ENCODE measurements at places on chromosomes 16 and 17. TPM values are rescaled to one million over a fixed set of nuclear protein-coding genes. Genes with fewer than 3 reads are reported as not detected.

Gene CLEC18A
- polyA plus RNA-seq = 0.04 TPM

Gene PLA2G10
- not detected for polyA plus RNA-seq

Gene MGAT5B
- 2.8 TPM for polyA plus RNA-seq

Gene NACA2
- polyA plus RNA-seq = not detected

Gene PTGES3L
- polyA plus RNA-seq = 1.7 TPM

Gene RHOT1
- polyA plus RNA-seq = 27.6 TPM

Gene PIK3R6
- polyA plus RNA-seq = not detected

Gene BAHCC1
- 7.8 TPM for polyA plus RNA-seq

Gene CFAP97D1
- 0.03 TPM for polyA plus RNA-seq

Gene GDPD3
- 19.5 TPM for polyA plus RNA-seq

DNA sequence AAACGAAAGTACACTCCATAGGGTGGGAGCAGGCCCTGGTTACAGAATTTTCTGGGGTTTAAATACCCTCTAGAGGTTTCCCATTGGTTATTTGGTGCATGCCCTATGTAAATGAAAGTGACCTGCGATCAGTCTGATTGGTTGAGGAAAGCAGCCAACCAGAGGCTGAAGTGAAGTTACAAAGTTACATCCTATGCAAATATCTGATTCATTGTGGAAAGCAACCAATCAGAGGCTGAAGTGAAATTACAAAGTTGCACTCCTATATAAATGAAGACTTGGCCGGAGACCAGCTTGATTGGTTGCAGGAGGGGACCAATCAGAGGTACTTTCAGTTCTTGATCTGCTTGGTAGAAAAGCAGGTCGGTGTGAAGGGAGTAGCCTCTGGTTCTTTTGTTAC lies 24.4 kb downstream of the NAA60 start:
- DNase-seq = peak; percentile 69

- DNase-seq = no peak
These were observed 24.6 kb downstream of the COPRS start for GRCh38 chr17:31834448-31834847.

GRCh38 chr17:16928406-16929034 lies 43.4 kb downstream of the TNFRSF13B start:
- no peak for DNase-seq

GRCh38 chr16:35754391-35755369 lies 2295.3 kb downstream of the TP53TG3F start:
- no peak for DNase-seq

DNA sequence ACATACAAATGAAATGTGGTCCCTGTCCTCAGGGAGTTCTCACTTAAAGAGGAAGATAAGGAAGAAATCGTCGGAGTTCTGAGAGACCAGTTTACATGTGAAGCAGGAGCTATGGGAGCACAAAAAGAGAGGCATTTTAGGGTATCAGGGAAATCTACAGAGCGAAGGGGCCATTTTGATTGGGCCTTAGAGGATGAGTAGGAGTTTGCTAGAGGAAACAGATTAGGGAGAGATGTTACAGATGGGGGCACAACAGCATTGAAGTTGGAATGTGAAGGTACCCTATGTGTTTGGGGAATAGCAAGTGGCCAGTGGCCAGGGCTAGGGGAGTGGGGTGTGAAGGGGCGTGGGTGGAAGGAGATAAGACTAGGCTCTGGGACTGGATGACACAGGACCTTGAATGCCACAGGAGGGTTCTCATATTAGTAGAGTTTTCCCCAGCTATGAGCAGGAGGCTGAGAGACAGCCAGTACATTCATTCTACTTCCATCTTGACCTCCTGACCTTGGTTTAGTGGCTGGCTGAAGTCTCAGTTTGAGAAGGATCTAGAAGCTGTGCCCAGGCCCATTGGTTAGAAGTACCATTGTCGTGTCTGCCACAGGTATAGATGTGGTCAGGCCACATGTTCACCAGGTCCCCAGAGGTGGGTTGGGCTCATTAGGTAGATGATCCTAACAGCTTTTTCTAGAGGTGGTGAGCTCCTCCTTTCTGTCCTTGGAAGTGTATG lies 34.8 kb downstream of the CPNE2 start:
- DNase-seq = no peak

DNA sequence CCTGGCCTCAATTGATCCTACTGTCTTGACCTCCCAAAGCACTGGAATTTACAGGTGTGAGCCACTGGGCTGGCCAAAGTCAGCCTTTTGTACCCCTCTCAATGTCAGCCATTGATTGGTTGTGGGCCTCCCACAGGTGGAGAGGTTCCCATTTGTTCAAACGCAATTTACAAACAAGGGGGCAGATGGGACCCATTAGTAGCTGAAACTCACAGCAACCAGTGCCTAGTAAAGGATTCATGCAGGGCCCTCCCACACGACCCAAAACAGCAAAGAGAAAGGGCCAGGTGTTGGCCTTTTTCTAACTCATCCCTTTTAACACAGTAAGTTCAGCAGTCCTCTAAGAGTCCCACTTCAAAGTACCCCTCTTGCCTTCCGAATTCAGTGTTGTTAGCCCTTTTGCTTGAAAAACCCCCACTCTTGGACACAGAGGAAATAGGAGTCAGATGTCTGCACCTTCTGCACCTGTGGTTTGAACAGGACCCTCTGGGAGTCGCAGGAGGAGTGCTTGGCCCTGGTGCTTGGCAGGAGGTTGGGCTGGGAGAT lies 89.2 kb downstream of the PITPNC1 start:
- no peak for DNase-seq

DNA sequence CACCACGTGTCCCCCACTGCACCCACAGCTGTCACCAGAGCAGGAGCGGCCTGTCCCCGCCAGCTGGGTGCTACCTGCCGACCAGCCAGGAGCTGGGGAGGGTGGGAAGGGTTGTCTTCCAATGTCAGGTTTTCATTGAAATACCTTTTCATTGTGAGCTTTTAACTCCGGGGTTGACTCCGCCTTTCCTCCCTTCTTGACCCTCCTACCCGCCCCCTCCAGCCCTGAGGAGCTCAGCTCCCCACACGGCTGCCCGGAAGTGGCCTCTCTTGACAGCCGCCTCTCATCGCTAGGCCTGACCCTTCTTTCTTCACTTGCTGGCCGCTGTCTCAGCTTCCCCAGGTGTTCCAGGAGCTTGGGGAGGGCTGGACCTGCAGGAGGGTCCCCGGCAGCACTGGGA lies 21.2 kb upstream of the GNG13 start:
- no peak for DNase-seq

- no peak for DNase-seq
These were observed 1.4 kb upstream of the WWOX start for GRCh38 chr16:78098087-78098486.

GRCh38 chr16:17160285-17160853 lies 310.4 kb downstream of the XYLT1 start:
- DNase-seq = peak; percentile 45

- no peak for DNase-seq
These were observed 9.4 kb downstream of the HBQ1 start for GRCh38 chr16:189604-190186.

DNA sequence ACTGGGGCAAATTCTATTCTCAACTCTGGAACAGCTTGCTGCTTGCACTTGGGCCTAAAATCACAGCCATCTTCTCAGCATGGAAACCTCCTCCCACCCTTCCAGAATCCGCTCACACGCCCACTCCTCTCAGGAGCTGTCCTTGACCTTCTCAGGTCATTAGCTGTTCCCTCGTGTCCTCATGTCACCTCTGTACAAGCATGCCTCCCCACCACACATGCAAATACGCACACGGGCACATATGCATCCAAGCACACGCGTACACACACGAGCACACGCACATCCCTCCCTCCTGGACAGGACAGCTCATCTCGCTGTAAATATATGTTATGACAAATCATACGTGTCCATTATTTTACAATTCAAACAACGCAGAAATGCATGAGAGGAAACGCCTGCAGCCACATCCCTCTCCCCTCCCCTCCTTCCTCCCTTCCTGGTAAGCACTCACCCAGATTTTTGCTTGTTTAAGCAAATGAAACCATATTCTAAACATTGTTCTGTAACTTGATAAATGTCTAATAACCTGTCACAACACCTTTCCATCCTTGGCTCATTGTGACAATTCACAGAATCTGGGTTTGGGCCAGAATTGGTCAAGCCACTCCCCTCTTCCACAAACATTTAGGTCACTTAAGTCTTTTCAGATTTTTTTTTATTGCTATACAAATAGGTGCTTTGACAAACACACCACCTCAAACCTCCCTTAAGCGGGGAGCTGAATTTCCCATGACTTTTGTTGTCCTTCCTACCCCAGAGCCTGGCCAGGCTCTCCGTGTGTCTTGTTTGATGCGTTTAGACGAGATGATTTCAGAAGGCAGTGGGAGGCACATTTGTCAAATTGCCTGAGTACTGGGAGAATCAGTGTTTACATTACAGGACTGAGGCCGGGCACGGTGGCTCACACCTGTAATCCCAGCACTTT lies 41.7 kb downstream of the DNAH17 start:
- DNase-seq = no peak

GRCh38 chr16:23502466-23502865 lies 7.8 kb downstream of the GGA2 start:
- DNase-seq = no peak

GRCh38 chr16:64455275-64455674 lies 666.6 kb downstream of the CDH11 start:
- peak; percentile 53 for DNase-seq

DNA sequence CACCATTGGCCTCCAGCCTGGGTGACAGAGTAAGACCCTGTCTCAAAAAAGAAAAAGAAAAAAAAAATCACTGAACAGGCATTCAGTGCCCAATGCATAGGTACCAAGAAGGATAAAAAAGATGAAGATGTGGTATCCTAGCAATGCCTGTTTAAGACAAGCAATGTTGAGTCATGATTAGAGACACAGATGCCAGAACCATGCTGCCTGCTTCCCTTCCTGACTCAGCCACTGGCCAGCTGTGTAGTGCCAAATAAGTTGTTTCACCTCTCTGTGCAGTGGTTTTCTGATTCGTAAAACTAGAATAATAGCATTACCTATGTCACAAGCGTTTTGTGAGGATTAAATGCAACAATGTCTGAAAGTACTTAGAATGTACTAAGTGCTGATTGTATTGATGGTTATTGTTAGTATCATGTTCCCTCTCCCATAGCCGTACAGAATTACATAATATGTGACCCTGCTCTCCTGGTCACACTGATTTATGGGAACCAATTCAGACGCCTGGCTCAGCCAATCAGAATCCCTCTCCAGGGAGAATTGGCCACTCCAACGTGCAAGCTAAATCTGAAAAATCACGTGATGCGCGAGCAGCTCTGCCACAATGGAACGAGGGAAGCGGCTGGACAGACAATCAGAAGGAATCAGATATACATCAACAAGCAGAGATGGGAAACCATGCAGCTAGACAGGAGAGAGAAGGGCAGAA lies 241.9 kb downstream of the SLC39A11 start:
- peak; percentile 84 for DNase-seq

DNA sequence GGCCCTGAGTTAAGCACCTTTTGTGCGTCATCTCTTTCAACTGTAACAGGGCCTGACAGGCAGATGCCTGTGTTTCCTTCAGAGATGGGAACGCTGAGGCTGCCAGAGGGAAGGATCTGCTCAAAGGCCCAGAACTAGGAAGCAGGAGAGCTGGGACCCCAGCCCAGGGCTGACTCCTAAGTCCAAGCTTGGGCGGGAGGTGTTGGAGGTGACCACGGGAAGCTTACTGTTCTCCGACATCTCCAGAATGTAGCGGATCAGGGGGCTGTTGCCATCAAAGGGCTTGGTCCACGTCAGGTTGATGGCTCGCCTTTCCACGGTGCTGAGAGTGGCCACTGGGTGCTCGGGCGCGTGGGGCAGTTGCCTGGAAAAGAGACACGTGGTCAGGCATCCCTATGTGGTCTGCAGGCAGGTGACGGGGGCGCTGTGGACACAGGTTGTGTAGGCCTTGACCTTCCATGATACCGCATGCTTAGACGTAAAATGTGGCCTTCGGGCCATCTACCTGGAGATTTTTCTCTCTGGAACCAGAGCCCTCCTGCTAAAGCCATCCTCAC lies 111.4 kb upstream of the CDC42EP4 start:
- DNase-seq = no peak

GRCh38 chr16:77445324-77445723 lies 10.5 kb upstream of the ADAMTS18 start:
- DNase-seq = no peak

DNA sequence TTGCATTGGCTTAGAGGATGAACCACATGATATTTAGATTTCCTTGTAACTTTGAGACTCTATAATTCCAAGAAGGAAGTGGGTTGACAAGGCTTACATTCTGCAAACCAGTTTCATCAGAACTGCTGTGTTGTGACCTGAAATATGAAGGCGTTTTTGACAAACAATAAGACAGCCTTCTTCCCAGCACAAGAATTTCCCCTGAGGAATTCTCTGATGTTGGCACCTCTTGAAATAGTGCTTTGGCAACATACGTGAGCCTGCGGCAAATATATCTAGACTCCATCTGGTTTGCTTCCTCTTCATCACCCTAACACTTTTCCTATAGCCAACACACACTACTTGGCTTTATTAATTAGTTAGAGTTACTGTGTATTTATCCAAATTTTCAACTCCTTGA lies 585.5 kb upstream of the SOX9 start:
- no peak for DNase-seq

GRCh38 chr17:47218896-47219430 lies 9.8 kb downstream of the MYL4 start:
- no peak for DNase-seq

- no peak for DNase-seq
These were observed 44.5 kb downstream of the XPO6 start for GRCh38 chr16:28167221-28167620.
